ENCODE measurements at places on chromosomes 1 and 21. TPM values are rescaled to one million over a fixed set of nuclear protein-coding genes. Genes with fewer than 3 reads are reported as not detected.

- DNase-seq = no peak
Observed at GRCh38 chr1:188857526-188858087, 1620.1 kb downstream of the BRINP3 start.

DENND2D gene
- total RNA-seq = 1.6 TPM

SMPDL3B gene
- total RNA-seq = not detected

DNA sequence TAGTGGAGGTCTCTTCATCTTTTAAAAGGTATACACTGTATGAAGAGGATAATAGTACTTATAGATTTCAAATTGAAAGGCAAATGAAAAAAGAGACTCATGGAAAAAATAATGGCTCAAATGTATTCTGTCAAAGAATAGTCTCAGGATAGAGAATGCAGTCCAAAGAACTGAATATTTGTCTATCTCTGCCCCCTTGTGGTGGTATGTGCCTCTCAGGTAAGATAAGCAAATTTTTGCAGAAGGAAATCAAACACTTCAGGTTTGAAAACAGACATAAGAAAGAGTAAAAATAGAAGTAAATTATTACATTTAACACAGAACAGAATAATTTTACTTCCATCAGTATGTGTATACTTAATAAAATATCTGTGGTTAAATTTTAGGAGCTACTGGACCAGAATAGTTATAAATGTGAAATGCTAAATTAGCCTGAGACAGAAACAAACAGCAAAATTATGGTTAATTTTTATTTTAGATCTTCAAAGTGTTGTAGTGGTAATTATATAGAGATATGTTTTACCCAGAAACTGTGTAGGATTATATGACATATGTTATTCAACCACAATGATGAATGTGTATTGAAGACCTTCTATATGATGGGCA is 164.4 kb upstream of the PALMD start:
- no peak for DNase-seq

DNA sequence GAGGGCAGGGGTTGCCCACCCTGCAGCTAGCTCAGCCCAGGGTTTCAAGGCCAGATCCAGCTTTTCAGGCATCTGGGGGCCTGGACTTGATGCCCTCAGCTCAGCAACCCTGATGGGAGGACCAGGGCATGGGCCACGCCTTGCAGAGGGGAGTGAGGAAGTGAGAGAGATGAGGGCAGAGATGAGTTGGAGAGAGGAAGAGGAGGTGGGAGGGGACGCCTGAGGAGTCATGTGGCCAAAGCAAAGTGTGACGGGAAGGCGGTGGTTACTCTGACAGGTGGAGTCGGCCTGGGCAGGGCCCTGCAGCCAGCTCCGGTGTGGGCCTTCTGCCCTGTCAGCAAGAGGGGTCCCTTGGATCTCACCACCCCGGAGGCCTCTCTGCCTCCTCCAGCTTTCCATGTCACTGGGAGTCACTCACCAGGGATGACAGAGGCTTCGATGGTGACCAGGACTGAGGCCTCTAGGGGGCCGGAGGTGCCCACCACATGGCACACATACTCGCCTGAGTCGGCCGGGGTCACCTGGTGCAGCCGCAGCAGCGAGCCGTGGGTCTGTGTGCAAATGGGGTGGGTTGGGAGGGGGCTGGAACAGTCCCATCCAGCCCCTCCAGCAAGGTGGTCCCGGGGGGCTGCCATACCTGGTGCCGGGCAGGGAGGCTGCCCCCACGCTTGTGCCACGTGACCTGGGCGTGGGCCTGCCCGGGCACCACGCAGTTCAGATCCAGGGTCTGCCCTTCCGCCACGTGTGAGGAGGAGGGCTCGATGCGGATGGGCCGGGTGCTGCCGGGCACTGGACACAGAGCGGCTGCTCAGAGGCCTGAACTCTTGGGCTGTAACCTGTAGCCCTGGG is 40.4 kb downstream of the LDLRAD2 start:
- DNase-seq = peak; percentile 60

DNA sequence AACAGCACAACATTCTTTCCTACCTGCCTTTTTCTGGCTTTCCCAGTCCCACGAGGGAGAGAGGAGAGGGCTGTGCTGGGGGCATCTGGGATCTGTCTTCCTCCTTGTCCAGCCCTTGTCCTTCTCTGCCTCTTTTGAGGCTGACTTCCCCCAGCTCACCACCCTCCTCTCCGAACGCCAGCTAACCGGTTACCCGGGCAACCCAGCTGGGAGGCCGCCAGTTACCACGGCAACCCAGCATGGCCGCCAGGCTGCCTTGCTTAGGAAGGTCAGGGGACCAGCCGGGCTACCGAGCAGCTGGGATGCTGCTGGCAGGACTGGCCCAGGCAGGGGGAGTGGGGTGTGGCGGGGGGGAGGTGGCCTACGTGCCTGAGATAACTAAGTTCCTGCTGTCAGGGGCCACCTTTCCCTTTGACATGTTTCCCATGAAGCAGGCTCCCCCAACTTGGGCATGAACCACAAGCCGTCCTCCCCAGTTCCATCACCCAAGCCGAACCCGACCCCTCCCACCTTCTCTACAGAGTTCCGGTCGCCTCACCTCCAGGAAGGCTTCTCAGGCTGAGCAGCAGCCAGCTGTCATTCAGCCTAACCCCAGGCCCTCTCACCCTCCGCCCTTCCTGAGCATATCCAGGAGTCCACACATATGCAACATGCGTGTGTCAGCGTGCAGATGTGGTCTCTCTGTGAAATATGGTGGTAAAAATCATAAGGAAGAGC is 8.7 kb downstream of the PLEKHA6 start:
- no peak for DNase-seq

ACTL8 gene
- not detected for total RNA-seq

BSND gene
- not detected for total RNA-seq

GRCh38 chr1:207579436-207579799 is 65.5 kb upstream of the CR1L start:
- DNase-seq = no peak

AADACL3 gene
- total RNA-seq = not detected

DNA sequence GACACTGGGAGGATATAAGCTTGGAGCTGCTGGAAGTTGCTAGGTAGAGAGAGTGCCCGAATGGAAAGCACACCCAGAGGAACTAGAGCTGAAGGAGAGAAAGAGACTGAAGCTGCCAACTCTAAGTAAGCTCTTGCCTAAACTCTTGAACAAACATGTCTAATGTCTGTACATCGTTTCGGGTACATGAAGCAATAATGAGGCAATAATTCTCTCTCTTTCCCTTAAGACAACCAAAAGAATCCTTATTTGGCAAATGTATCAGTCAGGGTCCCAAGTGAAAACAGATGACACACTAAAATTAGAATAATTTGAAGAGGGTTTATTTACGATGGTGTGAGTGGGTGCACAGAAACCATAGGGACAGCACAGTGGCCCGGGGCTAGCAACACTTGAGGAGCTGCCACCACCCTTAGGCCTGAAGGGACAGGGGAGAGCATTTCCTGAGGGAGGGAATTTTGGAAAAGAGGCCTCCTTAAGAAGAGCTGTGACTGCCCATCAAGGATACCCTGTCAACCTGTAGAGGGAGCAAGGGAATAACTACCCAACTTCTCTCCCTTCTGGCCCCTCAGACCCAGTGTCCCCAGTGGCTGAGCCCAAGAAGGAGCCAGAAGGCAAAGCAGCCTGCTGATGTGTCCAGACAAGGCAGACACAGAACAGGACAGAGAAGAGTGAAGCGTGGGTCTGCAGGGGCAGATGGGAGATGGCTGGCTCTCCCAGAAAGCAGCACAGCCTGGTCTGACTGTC is 36.1 kb upstream of the KHDRBS1 start:
- no peak for DNase-seq

GRCh38 chr1:7930645-7931445 is 9.8 kb downstream of the TNFRSF9 start:
- no peak for DNase-seq

GRCh38 chr1:230713915-230714764 is at the start of gene AGT:
Gene AGT (minus strand): TSS chr1:230714122. CDS start chr1:230710823, 3,299 bp downstream.
- peak; percentile 90 for DNase-seq

DNA sequence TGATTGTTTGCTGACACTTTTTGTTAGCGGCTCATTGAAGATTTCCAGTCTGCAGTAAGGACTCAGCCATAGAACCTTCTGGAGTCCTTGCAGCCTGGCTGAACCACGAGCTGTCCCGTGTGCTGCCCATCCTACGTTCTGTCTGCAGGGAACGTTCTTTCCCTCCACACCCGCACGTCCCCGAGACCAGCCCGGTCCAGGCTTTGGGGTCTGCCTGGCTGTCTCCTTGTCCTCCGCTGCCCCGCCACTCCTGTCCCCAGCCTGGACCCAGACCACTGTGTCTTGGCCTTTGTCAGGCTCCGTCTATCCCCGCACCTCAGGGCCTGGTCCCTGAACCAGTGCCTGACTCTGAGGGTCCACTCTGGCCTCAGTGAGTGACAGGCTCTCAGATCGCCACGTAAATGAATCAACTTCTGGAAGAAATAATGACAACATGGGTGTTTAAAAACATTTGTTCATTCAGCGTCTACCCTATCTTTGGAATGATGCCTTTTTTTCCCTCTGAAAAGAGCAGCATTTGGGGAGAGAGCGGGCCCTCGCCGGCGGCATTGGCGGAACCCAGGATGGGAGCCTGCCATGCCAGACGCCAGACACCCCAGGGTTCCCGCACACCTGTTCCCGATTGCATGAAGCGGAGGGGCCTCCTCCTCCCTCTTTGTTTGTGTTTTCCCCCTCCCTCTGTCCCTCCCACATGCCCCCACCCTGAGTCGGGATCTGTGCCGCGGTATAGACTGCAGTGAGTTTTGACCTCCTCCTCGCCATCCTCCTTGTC is 43.9 kb upstream of the C1orf174 start:
- no peak for DNase-seq

- DNase-seq = no peak
Observed at GRCh38 chr1:229989591-229990248, 77.3 kb upstream of the GALNT2 start.

KLHDC8A gene
- not detected for total RNA-seq

DNA sequence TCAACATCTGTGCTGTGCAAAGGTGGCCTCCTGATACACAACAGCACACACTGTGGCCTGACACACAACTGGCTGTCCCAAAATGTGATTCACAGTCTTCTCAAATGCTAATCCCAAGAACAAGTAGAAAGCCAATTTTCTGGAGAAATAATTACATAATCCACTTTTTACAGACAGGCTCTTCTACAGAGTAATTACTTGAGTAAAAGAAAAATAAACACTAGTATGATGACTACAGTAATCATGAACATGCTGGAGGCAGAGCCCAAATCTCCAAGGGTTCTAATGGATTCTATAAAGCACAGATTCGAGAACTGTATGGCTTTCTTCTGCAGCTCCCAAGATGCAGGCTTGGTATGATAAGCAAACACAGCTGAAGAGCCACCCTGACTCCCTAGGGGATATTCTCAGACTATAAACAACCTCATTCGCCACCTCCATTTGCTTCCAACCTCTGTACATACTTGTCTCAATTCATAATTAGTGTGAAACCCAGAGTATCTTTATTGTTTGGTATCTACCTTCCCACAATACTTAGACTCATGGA is 81.9 kb downstream of the SIPA1L2 start:
- DNase-seq = no peak

DNA sequence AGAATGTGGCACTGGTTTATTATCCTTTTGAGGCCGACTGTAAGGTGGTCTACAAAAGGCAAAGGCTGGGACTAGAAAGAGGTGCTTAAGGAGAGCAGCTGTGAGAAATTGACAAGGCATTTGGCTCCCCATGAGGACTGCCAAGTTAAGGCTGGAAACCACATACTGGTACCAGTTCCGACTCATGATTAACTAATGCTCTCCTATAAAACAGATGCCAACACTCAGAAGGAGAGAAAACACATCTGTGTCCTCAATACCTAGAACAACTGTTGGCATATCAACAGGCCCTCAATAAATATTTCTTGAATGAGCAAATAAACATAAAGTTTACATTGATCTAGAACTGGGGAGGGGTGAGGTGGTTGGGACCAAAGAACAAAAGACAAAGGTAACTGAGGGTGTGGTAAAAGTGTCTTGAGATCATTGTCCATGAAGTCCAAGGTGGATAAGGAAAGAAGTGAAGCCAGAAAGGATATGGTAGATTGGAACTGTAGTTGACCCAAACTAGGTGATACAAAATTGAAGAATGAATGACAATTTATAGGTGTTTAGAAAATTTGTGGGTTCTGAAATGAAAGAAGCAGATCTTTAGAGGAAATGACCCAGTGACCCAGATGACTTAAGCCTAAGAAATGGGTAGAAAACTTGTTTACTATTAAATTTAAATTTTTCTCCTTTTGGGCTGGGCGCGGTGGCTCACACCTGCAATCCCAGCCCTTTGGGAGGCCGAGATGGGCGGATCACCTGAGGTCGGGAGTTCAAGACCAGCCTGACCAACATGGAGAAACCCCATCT is 16.9 kb upstream of the MCL1 start:
- DNase-seq = no peak

CLIC6 gene
- 8.9 TPM for total RNA-seq

FBXO2 gene
- total RNA-seq = 2.9 TPM

HSD11B1 gene
- total RNA-seq = 15.0 TPM

All from cardiac septum (tissue), 1 donor.